ENCODE measurements at places on chromosomes 1 and 21. TPM values are rescaled to one million over a fixed set of nuclear protein-coding genes. Genes with fewer than 3 reads are reported as not detected.

- no peaks in the 10 kb centered on the region for H3K4me1 ChIP-seq
- peak within 1 kb of the TSS; percentile 79 for H3K4me3 ChIP-seq
- peak within 1 kb of the TSS; percentile 69 for H3K27ac ChIP-seq
- DNase-seq = peak; percentile 61
Observed at GRCh38 chr21:42513151-42513984, at the start of gene SLC37A1. TSS of gene SLC37A1 (plus strand) at chr21:42513852. CDS start at chr21:42518455, 4,603 bp downstream.

- no peak for DNase-seq
- no peaks in the 10 kb centered on the region for H3K27me3 ChIP-seq
- no peak overlapping the region for H3K4me3 ChIP-seq
- no peak overlapping the region for H3K27ac ChIP-seq
- peaks cover 71% of the 10 kb centered on the region for H3K36me3 ChIP-seq
- no peaks in the 10 kb centered on the region for H3K4me1 ChIP-seq
Observed at GRCh38 chr1:213082420-213083111, 31.5 kb downstream of the RPS6KC1 start.

DNA sequence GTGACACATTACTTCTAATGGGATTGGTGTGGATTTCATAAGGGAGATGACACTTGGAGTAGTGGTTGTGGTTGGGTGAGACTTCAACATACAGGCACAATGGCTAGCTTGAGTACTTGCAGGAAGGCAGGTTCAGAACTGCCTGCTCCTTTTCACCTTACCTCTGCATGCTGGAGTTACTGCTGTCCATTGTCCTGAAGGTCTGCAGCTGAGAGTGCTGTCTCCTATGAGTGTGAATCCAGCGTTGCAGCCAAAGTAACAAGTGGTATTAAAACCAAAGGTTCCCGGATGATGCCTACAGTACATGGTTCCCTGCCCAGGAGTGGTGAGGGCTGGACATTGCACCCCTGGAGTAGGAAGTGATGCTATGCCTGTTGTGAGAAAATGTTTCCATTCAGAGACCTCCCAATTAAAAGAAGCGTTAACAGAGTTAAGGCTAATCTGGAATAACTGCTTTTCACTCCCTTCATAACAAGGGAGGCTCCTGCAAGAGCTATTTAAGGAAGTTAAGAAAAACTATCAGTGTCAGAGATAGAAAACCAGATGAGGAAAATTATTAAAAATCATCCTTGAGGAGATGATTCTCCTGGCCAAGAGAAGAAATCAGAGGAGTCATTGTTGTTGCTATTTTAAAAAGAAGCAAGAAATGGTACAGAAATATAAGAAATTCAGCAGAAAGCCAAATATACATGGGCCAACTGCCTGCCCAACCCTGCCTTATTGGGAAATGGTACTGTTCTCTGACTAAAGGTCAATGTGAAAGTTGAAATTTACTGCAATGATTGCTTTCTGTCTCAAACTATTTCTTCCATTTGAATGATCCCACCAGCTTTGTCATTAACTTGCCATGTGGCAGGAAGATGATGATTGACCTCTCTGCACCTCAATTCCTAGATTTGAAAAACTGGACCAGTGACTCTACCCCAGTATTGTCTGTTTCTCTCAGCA lies 9.8 kb upstream of the F5 start:
- no peak overlapping the region for H3K4me3 ChIP-seq
- H3K27ac ChIP-seq = no peak overlapping the region
- H3K27me3 ChIP-seq = no peaks in the 10 kb centered on the region
- no peaks in the 10 kb centered on the region for H3K4me1 ChIP-seq
- DNase-seq = no peak
- no peaks in the 10 kb centered on the region for H3K36me3 ChIP-seq

Gene ECE1
- 73.8 TPM for polyA plus RNA-seq

Gene PRDM15
- 5.7 TPM for polyA plus RNA-seq

Gene NBPF10
- 0.46 TPM for polyA plus RNA-seq

Gene TMPRSS2
- 434 TPM for polyA plus RNA-seq

Gene MYCBP
- polyA plus RNA-seq = 35.4 TPM
